CD14-positive monocyte (primary cell): ENCODE measurements at places on chromosomes 7 and 10.

DNA sequence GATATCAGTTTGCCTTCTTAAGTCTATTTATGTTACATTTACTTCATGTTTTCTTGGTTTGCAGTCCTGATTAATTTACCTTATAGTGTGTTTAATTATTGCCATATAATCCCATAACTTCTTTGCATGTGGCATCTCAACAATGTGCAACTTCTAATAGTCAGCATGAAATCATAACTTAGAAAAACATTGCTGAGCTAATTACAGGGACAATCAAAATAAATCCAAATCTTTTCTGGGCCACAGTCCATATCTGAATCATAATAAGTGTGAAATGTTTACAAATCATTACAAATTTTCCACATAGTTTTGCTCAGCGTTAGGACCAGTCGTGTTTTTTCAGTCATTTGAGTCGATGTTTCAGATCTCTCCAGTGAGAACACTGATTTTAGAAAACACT is 29.1 kb upstream of the CABCOCO1 start:
- DNase-seq, result no peak

DNA sequence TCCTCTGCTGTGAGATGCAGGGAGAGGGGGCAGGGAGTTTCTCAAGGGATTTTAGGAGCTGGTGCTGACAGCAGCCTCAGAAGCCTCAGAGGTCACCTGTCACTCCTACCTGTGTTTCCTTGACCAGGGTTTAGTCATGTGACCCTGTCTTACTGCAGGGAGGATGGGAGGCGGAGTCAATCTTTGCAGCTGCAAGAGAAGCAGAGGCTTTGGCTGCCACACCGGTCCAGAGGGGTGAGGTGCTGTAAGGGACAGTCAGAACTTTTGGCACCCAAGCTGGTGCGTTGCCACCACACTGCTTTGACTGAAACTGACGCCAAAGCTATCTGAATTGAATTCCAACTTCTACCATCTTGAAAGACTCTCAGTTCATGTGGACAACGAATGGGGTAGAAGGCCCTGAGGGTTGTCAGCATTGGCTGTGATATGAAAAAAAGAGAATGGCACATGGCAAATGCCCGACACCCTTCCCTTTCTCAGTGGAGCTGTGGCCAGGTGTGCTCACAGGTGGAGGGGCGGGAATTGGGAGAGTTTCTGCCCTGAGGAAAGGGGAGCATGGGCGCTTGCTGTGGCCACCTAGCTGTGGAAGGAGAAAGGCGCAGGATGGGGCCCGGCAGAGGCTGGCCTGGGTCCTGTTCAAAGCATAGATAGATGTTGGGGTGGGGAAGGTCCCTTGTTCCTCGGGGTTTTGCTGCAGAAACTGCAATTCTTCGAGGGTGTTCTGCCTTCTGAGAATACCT is 69.3 kb downstream of the ARHGAP22 start:
- DNase-seq, result no peak

GRCh38 chr7:118870187-118870586 is 645.7 kb downstream of the ANKRD7 start:
- DNase-seq, result no peak

DNA sequence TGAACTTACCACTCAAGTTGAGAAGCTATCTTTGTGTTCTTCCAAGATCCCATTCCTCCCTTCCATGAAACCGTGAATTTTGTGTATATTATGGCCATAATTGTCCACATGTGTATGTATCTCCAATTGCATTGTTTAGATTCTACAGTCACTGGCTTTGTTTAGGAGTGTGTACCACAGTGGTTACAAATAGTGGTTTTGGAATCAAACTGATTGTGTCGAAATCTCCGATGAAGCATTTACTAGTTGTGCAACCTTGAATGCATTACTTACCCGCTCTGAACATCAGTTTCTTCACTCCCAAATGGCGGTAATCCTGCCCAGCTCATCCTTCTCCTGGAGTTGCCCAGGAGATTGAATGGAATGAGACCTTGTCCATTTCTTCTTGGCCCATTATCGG is 145.0 kb upstream of the ZNF32 start:
- DNase-seq, result no peak
